ENCODE measurements at places on chromosomes 5 and 9.
A peak's percentile ranks its signal among the peaks of the same experiment; 100 is the strongest.

DNA sequence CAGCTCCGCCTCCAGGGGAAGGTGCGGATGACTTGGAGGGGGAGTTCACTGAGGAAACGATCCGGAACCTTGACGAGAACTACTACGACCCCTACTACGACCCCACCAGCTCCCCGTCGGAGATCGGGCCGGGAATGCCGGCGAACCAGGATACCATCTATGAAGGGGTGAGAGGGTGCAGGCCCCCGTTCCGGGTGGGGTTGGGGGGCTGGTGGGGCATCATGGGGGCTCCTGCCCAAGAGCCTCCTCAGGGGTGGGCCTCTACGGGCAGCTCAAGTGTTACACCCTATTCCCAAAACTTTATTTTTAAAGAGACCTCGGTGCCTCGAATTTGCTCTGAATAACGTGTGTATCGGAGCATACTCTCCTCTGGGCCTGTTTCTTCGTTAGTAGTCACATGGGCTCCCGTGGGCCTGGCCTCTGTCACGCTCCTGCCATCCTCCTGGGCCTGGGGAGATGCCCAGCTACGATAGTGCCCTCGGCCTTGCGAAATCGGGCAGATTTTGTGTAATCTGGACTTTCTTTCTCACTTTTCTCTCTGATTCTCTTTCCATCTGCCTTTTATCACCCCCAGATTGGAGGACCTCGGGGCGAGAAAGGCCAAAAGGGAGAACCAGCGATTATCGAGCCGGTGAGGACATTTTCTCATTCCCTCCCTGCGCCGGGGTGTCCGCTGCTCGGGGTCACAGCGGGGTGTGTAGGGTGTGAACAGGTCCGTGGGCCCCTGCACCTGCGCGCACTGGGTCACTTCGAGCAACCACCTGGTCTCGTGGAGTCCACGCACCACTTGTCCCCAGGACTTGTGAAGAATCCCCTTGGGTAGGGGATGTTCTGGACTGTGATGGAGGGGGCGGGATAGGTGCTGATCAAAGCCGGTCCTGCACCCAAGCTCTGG is 90.1 kb downstream of the COL5A1 start:
- DNase-seq = no peak

DNA sequence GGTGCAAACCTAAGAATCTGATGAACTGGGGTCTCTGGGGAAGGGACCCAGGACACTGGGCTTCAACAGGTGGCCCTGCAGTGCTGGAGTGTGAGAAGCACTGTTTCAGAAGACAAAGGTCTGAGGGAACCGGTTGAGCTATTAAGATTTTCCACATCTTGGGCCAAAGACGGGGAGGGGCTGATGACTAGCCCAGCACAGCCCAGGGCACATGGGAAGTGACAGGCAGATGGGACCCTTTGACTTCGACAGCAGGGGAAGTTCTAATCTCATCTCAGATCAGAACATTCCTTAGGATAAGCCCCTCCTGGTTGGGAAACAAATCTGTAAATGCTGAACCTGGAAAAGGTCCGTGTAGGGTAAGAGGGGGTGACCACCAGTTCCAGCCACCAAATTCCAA is 67.4 kb downstream of the RAPGEF1 start:
- DNase-seq = no peak

DNA sequence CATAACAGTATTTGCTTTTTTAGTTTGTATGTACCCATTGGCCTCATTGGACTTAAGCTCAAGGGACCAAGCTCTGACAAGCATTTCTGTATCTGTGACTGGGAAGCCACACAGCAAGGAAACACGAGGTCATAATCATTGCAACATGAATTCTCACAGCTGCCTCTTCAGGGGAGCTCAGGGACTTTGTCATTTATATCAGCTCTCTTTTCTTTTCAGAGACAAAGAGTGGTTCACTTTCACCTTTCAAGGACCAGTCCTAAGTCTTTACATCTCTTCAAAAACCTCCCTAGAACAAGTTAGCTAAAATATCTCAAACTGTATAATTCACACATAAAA is 58.6 kb downstream of the ADAMTS12 start:
- DNase-seq = no peak

DNA sequence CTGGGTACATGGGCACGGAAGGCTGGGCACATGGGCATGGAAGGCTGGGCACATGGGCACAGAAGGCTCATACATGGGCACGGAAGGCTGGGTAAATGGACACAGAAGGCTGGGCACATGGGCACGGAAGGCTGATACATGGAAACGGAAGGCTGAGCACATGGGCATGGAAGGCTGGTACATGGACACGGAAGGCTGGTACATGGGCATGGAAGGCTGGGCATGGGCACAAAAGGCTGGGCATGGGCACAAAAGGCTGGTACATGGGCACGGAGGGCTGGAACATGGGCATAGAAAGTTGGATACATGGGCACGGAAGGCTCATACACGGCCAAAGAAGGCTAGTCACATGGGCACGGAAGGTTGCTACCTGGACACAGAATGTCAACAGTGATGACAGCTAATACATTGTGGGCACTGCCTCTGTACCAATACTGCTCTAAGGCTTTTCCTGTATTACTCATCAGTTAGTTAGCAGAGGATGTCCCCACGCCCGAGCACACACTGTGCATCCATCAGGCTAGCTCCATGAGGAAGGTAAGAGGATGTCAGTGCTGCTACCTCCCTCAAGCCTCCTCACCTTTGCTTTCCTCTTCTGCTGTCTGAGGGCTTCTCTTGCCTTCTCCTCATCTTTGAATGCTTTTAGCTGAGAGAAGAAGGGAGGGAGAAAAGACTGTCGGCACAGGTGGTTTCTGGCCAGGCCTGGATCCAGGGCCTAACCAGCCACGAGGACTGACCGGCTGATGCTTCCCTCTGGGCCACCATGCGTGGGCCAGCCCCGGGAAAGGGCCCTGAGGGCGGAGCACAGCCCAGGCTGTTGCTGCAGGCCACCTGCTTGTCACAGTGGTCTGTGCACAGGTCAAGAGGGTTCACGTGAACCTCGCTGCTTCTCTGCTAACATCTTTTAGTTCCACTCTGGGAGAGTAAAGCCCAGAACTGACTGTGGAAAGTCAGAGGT is 14.3 kb downstream of the GPX3 start:
- no peak for DNase-seq

- DNase-seq = no peak
Measured at GRCh38 chr5:82911910-82912309, 165.3 kb downstream of the TMEM167A start.

GRCh38 chr9:94183240-94183999 is 75.7 kb upstream of the ZNF169 start:
- DNase-seq = no peak

DNA sequence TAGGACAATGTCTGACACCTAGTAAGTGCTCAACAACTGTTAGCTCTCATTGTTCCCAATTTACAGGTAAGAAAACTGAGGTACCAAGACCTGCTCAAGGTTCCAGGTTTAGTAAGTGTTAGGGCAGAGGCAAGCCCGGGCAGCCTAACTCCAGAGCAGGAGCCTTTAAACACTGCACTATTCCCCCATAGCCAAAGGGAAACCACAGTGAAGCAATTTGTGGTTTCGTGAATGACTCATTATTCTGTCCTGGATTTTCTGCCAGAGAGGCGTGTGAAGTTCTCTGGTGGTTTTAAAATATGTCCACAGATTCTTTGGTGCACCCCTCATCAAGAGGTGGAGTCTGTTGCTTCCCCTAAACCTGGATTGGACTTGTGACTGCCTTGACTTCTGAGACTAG is 1.0 kb upstream of the MCC start:
- peak; percentile 94 for DNase-seq

GRCh38 chr9:132026932-132027585 is 52.6 kb downstream of the MED27 start:
- peak; percentile 47 for DNase-seq

- no peak for DNase-seq
Measured at GRCh38 chr5:128674837-128675446, 136.9 kb upstream of the FBN2 start.

- DNase-seq = no peak
Measured at GRCh38 chr5:122332599-122333555, 20.8 kb downstream of the SNCAIP start.

- no peak for DNase-seq
Measured at GRCh38 chr5:124372457-124372856, 374.0 kb downstream of the ZNF608 start.

DNA sequence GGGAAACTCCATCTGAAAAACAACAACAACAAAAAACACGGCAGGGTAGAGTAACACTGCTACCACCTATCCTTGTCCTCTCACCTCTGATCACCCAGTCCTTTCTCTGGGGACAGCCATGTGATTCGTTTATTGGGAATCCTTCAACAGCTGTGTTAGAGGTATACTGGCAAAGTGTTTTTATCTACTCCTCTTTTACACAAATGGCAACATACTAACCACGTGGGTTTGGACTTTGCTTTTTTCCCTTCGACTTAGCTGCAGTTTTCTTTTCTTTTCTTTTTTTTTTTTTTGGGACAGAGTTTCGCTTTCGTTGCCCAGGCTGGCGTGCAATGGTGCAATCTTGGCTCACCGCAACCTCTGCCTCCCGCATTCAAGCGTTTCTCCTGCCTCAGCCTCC is 11.2 kb upstream of the SET start:
- DNase-seq = no peak

- no peak for DNase-seq
Measured at GRCh38 chr5:119336845-119337580, 18.8 kb upstream of the TNFAIP8 start.

DNA sequence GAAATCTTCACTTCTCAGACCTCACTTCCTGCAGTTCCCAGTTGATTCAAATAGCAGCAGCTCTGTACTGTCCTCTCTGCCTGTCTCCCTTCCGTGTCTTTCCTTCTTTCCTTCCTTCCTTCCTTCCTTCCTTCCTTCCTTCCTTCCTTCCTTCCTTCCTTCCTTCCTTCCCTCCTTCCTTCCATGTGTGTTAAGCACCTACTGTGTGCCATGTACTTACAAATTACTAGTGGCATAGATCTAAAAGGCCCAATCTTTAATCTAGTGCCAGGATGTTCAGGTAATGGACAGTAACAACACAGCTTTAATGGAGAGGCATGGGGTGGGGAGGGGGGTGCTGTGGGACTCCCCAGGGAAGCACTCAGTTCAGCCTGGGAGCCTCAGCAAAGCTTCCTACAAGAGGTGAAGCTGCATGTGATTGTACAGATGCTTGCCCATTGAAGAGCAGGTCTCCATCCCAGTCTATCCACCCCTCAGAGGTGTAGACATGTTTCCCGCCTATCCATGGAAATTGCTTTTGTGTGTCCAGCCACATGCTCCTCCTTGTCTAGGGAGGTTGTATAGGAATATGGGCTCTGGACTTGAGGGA is 106.0 kb downstream of the RGS3 start:
- no peak for DNase-seq

GRCh38 chr5:135207866-135208265 is 173.8 kb upstream of the PITX1 start:
- DNase-seq = no peak

DNA sequence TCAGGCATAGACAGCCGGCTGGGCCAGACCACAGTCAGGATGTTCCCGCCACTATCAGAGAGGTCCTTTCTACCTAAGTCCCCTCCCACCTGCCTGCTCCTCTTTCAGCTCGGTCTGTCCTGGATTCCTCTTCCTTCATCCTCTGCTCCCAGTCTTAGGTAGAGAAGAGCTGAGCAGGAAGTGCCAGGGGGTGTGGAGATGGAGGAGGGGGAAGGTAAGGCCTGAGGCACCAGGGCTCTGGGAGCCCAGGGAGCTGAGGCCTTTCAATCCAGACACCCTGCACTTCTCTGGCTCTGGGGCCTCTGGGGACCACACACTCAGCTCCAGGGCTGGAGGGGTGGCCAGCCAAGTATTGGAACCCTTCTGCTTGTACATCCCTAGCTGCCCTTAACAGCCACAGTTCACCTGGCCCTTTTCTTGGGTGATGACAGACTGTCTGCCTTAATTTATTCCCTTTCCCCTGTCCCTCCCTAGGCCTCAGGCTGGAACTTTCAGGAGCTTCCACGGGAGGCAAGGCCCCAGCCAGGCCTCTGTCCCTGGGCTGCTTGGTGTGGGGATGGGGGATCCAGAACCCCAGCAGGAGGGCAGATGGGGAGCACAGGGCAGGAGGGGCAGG is 15.6 kb downstream of the IRF1 start:
- DNase-seq = no peak

DNA sequence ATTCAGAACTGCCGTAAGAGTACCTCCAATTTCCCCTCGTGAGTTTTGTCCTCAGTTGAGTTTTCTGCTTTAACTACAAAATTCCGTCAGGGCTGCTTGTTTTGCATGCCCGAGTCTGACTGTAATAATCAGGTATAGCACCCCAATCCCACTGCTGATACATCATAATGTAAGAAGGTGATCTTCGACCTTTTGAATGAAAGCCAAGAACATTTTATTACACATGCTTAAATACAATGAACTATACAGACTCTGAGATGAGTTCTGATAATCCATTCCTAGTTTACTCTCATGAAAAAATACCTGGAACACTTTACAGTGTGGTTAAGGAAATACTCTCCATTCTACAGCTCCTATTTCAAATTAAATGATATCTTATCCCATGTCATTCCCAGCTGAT is 49.2 kb upstream of the TSLP start:
- DNase-seq = no peak

DNA sequence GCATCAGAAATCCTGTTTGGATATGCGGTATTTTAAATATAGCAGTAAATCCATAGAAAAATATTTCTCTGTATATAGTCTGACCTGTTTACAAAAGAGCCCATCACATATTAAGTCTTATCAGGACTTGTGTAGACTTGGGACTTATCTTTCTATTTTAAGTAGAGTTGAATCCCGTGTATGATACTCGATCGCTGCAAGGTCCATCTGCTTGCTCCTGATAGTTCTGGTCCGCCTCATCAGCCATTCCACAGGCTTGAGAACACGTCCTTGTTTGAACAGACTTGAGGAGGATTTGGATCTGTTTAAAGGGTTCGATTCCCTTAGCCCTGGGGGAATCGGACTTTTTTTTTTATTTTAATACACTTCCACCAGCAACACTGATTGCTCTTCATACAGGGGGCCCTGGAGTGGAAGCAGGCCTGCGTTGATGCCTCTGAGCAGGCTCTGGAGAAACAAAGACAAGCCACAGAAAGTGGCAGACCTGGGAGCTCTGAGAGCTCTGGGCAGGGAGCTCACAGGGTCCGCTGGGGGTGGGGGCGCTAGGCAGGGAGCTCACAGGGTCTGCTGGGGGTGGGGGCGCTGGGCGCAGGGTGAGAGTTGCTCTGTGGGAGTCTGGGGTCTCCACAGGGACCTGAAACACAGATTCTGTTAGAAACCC is 112.2 kb downstream of the MVB12B start:
- DNase-seq = no peak

- no peak for DNase-seq
Measured at GRCh38 chr5:72499730-72500129, 7.5 kb downstream of the ZNF366 start.

DNA sequence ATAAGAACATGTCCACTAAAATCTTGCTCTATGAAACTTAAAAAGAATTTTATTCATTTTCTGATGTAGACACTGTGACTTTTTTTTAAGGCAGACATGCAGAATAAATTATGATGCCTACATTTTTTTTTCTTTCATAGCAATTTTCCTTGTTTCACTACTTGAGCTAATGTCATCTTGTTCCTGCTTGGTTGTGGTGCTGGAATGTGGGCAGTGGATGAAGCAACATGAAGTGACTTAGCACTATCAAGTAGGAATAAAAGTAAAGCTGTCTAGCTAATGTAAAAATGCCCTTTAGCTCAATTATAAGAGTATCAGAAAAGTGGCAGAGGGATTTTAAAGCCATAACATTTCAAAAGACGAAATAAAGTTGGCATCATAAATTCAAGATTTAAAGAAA is 191.0 kb downstream of the ADAMTS6 start:
- DNase-seq = no peak
